ENCODE measurements at places on chromosomes 2 and 18.
A peak's percentile ranks its signal among the peaks of the same experiment; 100 is the strongest.

- DNase-seq: no peak
Measured at GRCh38 chr18:50853863-50854271, 25.1 kb upstream of the ME2 start.

- no peak for DNase-seq
Measured at GRCh38 chr18:31138709-31139108, 23.9 kb downstream of the DSC1 start.

- no peak for DNase-seq
Measured at GRCh38 chr2:44083054-44083453, 85.6 kb upstream of the PPM1B start.

DNA sequence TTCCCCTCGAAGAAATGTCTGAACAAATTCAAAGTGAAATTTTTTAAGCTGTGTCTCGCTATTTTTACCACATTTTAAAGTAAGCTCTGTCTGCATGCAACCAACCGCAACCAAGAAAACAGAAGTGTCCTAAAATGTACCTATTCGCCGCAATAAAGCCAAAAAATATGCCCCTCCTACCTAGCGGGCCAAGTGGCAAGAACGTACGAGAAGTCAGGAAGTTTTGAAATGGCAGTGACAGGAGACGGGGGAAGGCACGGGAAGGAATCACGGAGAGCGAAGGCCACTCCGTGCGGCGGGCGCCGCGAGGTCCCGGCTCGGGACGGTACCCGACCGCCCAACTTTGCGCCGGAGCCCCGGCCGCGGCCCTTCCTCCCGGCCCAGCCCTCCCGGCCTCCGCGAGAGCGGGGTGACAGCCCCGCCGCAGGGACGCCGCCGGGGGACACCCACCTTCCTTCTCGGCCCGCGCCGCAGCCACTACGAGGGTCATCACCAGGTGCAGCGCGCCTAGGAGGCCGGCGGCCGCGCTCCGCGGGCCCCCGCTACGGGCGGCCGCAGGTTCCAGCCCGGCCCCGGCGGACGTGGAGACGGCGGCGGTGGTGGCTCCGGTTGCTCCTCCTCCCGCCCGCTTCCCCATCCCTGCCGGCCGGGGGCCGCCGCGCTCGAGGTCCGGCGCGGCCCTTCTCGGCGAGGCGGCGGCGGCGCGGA, 568 bp downstream of the TMEM131 start:
- DNase-seq: peak; percentile 83

- DNase-seq: peak; percentile 47
Measured at GRCh38 chr2:30631051-30631671, 176.1 kb downstream of the CAPN13 start.

DNA sequence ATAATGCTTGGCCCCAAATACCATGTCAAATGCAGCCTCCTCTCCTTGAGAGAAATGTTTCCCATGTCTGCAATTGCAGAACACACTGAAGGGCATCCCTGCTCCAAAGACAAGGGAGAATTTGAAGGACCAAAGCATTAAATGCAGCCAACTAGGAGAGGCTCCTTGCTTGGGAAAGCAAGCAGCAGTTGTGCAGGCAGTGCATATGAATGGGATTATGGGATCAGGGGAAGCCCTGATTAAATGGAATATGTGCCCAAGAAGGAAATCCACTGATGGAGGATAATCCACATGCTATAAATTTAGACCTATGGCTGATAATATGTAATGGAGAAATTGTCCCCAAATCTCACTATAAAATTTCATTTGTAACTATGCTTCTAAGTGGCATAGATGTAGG, 116.1 kb downstream of the NCKAP5 start:
- no peak for DNase-seq

DNA sequence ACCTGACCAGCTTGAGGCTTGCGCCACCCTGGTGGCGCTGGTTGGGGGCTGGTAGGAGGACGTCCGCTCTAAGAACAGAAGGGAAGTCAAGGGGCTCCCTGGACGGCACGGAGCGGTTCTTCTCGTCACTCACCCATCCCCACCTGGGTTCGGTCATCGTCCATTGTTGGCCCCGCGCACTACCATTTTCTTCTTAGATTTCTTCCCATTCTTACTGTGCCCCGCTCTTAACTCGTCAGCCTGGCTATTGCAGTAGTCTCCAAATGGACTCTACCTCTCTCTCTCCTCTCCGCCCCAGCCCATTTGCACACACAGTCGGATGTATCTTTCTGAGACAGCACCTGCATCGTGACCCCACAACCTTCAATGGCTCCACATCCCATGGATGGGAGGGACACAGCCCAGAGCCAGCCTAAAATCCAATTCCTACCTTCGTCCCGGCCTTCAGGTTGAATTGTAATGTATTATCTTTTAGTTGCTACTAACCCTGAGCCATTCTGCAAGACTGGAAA, 814 bp upstream of the RAB1A start:
- DNase-seq: peak; percentile 59
